Left ventricle myocardium inferior (tissue), 1 donor: ENCODE measurements at places on chromosomes 1 and 21. TPM values are rescaled to one million over a fixed set of nuclear protein-coding genes. Genes with fewer than 3 reads are reported as not detected.
A peak's percentile ranks its signal among the peaks of the same experiment; 100 is the strongest.

- no peaks in the 10 kb centered on the region for H3K27me3 ChIP-seq
- H3K4me3 ChIP-seq, result peak overlapping the region; percentile 58
- peaks cover 97% of the 10 kb centered on the region for H3K4me1 ChIP-seq
- H3K36me3 ChIP-seq, result peaks cover 31% of the 10 kb centered on the region
Measured at GRCh38 chr1:204464701-204465100, 29.9 kb downstream of the PIK3C2B start.

GRCh38 chr1:35646043-35646442 is 4.7 kb upstream of the PSMB2 start:
- no peak overlapping the region for H3K27ac ChIP-seq
- H3K4me3 ChIP-seq, result no peak overlapping the region
- H3K4me1 ChIP-seq, result peaks cover 19% of the 10 kb centered on the region
- H3K27me3 ChIP-seq, result peaks cover 8% of the 10 kb centered on the region

- H3K4me3 ChIP-seq, result no peak overlapping the region
- DNase-seq, result no peak
- peaks cover 14% of the 10 kb centered on the region for H3K4me1 ChIP-seq
Measured at GRCh38 chr1:84883286-84883685, 9.7 kb downstream of the LPAR3 start.

DNA sequence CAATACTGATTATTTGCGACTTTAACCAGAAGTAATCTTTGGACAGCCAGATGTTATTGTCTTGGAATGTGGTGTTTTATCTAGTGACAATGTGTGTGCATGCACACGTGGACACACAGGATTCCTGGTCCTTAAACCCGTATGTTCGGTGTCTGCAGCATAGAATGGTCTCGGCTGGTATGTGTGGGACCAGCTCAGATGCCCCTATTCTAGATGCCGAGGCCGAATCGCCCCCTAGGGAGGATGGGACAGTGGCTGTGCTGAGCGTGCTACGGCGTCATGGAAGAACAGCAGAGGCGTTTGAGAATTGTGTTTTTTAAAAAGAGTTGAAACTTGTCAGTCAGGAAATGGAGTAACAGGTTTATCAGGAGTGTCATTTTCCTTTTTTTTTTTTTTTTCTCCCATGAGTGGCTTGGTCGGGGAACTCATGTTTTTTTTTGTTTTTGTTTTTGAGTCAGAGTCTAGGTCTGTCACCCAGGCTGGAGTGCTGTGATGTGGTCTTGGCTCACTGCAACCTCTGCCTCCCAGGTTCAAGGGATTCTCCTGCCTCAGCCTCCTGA is 30.1 kb downstream of the SKI start:
- peaks cover 83% of the 10 kb centered on the region for H3K4me1 ChIP-seq
- no peaks in the 10 kb centered on the region for H3K27me3 ChIP-seq
- DNase-seq, result no peak
- H3K27ac ChIP-seq, result peak overlapping the region; percentile 82
- no peak overlapping the region for H3K4me3 ChIP-seq
- H3K36me3 ChIP-seq, result no peaks in the 10 kb centered on the region

GRCh38 chr21:14901482-14901958 is 163.3 kb downstream of the NRIP1 start:
- H3K4me3 ChIP-seq, result no peak overlapping the region
- H3K36me3 ChIP-seq, result no peaks in the 10 kb centered on the region
- H3K27ac ChIP-seq, result no peak overlapping the region
- no peak for DNase-seq
- no peaks in the 10 kb centered on the region for H3K4me1 ChIP-seq

DNA sequence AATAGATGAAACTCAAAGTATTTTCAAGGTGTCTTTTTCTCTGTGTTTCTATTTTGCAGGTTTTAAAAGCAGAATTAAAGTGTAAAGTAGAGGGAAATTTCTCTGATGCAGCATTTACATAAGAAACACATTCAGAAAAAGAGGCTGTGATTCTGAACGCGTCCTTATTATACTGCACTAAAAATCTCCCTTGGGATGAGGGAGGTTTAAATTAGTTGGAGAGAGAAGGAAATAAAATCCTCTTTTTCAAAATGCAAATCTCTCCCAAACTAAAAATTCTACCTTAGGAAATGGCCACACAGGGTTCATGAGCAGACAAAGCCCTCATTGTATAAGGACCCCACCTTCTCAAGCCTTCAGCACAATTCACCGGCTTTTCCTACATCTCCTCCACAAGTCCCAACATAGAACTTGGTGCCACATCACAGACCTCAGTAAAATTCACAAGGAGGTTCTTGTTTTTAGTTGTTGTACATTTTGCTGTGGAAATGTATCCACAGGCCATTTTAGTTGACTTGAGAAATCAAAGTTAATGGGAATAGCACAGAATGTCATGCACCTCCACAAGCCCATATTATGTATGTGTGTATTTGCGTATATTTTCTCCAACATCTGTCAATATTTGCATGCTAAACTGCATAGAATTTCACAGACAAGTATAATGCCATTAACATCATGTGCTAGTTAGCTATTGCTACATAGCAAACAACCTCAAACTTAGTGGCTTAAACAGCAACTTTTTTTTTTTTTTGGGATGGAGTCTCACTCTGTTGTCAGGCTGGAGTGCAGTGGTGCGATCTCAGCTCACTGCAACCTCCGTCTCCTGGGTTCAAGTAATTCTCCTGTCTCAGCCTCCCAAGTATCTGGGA is 59.8 kb downstream of the MAB21L3 start:
- DNase-seq, result no peak
- H3K4me1 ChIP-seq, result peaks cover 33% of the 10 kb centered on the region
- H3K27me3 ChIP-seq, result no peaks in the 10 kb centered on the region
- H3K36me3 ChIP-seq, result no peaks in the 10 kb centered on the region
- H3K4me3 ChIP-seq, result no peak overlapping the region
- no peak overlapping the region for H3K27ac ChIP-seq

Gene CD46
- 105 TPM for total RNA-seq

Gene CD84
- total RNA-seq, result 3.6 TPM

Gene SEMA4A
- total RNA-seq, result 1.0 TPM

Gene TRNAU1AP
- total RNA-seq, result 13.0 TPM

Gene DYNLT4
- total RNA-seq, result 1.9 TPM

Gene ACTL8
- total RNA-seq, result not detected

Gene ARHGEF16
- 0.52 TPM for total RNA-seq
